ENCODE measurements at places on chromosomes 12 and 14.

DNA sequence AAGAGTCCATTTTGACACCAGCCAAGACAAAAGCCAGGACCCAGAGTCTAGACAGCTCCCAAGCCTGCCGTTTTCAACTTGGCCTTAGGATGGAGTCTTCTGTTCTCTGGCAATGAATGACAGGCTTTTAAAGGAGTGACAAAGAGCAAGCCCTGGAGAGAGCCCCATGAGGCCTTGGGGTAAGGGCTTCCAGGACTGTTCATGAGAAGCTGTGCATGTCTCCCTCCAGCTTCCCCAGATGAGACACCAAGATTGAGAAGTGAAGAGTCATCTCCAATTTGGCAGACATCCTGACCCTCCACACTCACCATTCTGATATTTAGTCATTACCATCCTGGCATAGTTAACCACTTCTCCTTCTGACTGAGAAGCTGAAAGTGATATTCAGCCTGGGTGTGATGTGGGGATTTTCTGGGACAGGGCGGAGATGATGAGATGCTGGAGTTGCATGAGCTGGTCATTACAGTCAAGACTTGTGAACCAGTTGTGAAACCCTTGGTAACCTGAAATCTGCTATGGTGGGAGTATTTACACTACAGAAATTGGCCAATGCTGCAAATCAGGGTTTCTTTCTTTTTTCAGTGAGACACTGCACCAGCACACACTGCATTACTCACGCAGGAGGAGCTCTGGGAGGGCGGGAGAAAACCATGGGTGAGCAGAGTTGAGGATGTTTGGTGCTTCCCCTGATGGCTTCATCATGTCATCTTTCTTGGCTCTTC is 77.8 kb downstream of the VCPKMT start:
- peak; percentile 85 for DNase-seq

DNA sequence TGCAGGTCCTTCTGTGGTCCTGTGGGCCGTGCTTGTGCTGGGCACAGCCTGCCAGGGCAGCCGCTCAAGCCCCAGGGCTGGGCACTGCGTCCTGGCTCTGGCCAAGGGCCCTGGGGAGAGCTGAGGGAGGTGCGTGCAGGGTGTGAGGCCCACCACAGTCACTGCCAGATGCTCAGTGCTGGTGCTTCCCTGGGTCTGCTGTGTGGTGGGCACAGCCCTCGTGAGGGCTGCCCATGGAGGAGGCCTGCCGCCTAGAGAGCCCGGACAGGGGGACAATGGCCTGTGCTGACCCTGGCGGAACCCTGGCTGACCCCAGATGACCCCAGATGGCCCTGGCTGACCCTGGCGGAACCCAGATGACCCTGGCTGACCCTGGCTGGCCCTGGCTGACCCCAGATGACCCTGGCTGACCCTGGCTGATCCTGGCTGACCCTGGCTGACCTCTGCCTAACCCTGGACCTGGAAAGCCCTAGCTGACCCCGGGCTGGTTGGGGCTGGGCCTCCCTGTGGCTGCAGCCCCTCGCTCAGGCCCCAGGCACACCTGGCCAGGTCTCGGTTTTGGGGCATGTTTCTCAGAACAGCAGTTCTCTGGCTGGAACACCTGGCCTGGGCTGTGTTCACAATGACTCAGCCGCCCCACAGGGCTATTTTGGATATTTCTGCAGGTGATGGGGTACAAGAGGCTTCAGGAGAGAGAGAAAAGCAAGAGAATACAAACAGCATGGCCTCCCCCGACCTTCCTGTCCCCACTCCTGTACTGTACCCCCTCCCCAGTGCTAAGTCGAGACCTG is 55.4 kb downstream of the TMEM121 start:
- no peak for DNase-seq

DNA sequence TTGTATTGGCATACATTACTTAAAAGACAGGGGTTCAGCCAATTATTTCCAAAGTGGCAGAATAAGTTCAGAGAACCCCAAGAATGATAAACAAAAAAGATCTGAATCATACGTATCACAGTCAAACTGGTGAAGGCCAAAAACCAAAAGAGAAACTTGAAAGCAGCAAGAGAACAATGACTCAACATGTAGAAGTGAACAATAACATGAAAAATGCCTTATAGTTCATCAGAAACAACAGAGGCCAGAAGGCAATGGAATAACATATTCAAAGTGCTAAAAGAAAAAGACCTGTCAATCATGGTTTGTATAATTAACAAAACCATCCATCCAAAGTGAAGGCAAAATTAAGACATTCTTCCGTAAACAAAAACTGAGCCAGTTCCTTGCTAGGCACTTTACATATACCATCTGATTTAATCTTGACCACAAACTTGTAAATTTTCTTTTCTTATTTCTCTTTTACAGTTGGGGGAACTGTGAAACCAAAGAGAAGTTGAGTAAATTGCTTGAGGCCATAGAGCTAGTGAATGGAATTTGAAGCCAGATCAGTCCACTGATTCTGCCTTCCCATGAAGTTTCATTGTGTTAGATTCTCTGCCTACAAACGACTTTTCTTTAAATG is 232.1 kb upstream of the SEL1L start:
- DNase-seq: no peak

- DNase-seq: no peak
These were observed 2.0 kb upstream of the LRP1-AS start for GRCh38 chr12:57149245-57149900.

GRCh38 chr12:108313241-108313605 is 25.9 kb downstream of the CMKLR1 start:
- DNase-seq: no peak

GRCh38 chr14:100762901-100763300 is 36.2 kb downstream of the DLK1 start:
- no peak for DNase-seq

DNA sequence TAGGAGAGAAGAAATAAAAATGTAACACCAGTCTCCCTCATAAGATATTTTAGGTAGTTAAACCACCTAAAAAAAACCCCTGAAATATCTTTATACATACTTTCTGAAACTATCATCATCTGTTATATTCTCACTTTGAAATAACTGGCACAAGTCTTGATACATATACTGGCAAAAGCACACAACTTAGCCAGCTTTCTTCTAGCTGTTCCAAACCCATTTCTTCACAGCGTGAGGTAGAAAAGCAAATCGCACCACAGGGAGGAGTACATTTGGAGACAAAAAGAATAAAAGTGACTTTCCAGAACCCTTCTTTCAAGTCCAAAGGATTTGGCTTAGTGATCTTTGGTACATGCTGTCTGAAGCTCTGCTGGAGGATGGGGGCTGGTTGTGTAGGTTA is 78.5 kb downstream of the RERG start:
- no peak for DNase-seq

Data from stimulated activated naive CD4-positive, alpha-beta T cell treated with Interleukin-2 at 50 U/mL for 16 hours (primary cell).